GDM1 (cell line): ENCODE measurements at places on chromosomes 6 and 20.
A peak's percentile ranks its signal among the peaks of the same experiment; 100 is the strongest.

GRCh38 chr6:169556758-169557548, 144.9 kb downstream of the WDR27 start:
- DNase-seq: no peak

DNA sequence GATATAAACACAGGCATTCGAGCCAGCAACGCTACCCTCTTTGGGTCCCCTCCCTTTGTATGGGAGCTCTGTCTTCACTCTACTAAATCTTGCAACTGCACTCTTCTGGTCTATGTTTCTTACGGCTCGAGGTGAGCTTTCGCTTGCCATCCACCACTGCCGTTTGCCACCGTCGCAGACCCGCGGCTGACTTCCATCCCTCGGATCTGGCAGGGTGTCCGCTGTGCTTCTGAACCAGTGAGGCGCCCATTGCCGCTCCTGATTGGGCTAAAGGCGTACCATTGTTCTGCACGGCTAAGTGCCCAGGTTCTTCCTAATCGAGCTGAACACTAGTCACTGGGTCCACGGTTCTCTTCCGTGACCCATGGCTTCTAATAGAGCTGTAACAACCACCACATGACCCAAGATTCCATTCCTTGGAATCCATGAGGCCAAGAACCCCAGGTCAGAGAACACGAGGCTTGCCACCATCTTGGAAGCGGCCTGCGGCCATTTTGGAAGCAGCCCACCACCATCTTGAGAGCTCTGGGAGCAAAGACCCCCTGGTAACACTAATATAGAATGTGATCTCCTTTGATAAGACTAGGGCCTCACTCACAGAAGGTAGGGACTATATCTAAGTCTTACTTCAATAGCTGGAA, 973 bp downstream of the UBD start:
- no peak for DNase-seq

GRCh38 chr6:36266913-36267644, 2.8 kb upstream of the PNPLA1 start:
- DNase-seq: no peak

GRCh38 chr6:71049198-71049770, 92.4 kb upstream of the B3GAT2 start:
- DNase-seq: no peak

DNA sequence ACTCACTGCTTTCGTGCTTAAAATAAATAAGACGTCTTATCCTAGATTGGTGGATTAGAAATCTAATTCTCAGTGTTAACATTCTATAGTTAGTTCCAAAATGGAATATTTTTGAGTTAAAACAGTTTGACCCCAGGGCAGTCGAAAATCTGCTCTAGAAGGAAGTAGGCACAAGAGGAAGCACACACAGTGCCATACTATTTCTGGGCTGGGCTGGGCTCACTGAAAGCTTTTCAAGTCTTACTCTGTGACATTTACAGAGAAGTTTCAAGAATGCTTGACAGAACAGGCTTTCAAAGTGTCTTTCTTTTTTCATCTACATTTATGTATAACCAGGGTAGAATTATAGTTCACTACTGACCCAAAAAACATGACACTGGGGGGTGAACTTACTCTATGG, 209.8 kb downstream of the SOD2 start:
- DNase-seq: no peak

GRCh38 chr6:5765141-5765760, 241.5 kb downstream of the NRN1 start:
- no peak for DNase-seq

GRCh38 chr6:121780325-121781321, 345.2 kb downstream of the GJA1 start:
- DNase-seq: no peak

GRCh38 chr20:53079261-53079691, 107.1 kb downstream of the TSHZ2 start:
- DNase-seq: no peak

DNA sequence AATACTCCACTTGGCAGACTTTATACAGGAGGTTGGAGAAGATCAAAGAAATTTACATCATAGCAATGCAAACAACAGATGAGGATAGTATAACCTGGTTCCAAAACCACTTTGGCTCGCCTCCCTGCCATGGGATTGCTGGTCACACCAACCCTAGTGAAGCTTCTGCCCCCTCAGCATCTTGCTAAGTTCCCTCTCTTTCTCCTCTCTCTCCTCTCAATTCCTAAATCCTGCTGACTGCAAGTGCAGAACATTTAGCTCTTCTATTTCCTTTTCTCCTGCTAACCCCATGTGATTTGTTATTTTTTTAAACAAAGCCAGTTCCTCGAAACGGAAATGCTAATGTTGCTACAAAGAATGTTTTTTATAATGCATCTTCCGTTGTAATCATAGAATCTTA, 50.3 kb upstream of the LY86 start:
- DNase-seq: no peak

DNA sequence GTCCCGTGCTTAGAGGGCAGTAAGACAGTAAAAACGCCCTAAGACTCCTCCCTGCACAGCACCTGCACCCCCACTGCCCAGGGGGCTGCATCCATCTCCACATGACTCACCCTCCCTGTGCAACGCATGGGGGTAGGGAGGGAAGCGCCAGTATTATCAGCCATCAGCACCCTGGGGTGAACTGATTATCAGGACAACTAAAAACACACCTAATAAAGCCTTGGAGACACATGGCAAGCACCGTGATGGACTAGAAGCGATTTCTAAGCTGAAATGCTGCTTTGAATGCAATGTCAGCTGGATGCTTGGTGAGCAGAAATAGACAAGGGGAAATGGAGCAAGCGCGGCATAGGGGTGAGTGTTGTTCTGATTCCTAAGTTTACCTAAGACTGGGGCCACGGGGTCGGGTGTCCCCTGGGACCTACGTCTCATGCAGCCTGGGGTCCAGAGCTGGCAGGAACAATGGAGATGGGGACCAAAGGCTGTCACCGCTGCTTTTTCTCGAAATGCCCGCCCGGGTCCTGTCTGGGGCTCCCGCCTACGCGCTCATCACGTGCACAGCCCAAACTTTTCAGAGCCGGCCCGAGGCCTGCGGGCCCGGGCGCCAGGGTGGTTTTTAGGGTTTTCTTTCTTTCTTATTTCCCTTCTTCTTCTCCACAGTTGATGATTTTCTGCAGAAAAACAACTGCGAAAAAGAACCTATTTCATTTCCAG, 702 bp upstream of the TNFAIP3 start:
- no peak for DNase-seq

DNA sequence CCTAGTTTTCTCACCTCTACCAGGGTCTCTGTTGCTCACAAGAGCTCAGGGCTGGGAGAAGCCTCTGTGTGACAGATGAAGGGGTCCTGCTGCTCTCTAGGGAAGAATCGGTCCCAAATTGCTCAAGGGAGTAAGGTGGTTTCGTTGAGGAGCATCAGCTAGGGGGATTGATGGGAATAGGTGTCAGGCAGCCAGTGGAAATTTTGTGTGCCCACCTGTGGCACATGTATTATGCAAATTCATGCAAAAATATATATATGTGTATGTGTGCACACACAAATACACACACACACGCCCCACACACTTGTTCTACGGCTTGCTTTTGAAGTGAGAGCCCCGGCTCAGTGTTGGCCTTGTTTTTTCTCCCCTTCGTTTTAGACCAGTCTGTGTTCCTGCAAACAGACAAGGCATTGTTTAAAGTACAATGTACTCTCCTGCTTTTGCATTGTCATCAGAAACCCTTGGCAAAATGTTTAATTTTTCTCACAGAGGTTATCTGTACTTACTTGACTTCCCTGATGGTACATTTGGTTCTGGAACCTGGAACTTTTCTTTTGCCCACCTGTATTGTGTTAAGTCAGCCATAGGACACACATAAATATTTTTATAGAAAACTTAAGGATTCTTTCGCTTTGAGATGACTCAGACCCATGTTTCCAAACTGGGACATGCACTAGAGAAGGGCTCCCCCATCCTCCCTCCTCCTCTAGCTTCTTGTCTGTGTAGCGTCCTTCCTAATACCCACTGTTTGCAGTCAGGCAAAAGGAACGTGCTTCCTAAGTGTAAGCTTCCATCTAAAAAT, 26.7 kb downstream of the FOXO3 start:
- DNase-seq: no peak

- no peak for DNase-seq
Measured at GRCh38 chr6:7073082-7073820, 34.5 kb upstream of the RREB1 start.

DNA sequence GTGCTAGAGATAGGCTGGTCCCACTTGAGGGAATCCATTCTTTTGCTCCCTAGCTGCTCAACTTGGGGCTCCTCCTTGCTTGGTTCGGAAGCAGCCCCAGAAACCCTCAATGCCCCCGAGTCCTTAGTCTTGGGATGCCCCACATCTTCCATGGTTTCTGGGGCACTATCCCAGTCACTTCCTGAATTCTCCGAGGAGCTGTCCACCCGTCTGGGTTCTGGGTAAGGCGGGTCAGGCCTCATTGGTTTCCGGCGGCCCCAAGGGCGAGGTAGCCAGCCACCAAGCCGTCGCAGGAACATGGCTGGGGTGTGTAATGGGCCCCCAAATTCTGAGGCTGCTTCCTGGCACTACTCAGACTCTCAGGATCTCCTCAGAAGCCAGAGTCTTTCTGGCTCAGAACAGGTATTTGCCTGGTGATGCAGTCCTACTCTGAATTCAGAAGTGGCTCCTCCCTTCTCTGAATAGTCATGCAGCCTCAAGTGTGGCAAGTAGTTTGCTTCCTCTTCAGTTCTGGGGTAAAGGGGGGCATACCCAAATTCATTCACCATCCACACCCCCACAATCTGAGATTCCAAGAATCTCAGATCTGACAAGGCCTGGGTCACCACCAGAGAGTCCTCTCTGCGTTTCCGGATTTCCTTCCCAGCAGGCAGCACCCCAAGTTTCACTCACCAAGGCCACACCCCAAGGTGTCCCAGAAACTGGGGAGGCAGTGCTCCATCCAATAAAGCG, 763 bp downstream of the C6orf47 start:
- DNase-seq: no peak

- DNase-seq: no peak
Measured at GRCh38 chr6:128421788-128422187, 98.6 kb downstream of the PTPRK start.

DNA sequence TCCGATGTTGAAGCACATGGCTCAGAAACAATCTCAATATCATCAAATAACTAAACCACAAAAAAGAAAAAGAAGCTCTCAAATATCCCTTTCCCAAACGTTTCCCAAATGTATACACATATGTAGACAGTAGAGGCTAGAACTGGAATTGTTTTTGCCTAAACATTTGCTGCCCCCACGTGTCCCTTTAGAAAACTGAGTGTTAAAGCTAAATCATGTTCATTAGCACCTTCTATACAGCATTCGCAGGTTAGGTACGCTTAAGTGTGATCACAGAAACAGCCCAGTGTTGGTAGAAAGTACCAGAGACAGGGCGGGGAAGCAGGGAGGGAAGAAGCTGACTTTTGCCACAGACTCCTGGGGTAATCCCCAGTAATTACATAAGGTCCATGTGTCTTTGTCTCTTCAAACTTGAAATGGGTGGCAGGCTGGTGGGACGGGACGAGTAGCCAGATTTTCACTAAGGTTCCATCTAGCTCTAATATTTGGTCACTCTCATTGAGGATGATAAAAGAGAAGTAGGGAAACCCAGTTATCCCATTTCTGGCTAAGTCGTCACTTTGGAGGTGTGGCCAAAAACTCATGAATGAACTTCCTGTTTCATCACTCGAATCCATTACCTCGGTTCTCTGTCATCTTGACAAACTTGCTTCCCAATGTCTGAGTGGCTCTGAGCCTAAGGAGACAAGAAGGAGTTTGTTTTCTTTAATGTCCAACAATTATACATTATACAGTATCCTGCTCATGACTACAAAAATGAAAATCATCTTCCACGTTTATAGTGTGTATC, 15.0 kb upstream of the TFAP2A start:
- peak; percentile 10 for DNase-seq

- no peak for DNase-seq
Measured at GRCh38 chr6:12126051-12126450, 113.9 kb downstream of the HIVEP1 start.

DNA sequence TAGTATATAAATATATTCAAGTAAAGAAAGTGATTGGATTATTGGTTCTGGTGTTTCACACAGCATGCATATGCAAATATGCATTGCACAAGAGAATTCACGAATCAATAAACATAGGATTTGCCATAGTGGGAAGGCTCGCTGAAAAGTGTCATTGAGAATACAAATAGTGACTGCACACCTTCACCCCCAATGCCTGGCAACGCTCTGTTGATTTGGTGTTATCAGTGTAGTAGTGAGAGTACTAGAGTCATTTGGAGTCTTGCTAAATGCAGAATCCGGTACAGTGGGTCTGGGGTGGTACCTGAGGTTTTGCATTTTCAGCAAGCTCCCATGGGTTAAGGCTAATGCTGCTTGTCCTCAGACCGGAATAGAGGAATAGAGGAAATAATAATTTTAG, 49.7 kb upstream of the NAA20 start:
- DNase-seq: no peak

- no peak for DNase-seq
Measured at GRCh38 chr20:38844963-38845362, 39.5 kb downstream of the PPP1R16B start.

GRCh38 chr6:46014046-46014445, 1.6 kb downstream of the CLIC5 start:
- DNase-seq: no peak

DNA sequence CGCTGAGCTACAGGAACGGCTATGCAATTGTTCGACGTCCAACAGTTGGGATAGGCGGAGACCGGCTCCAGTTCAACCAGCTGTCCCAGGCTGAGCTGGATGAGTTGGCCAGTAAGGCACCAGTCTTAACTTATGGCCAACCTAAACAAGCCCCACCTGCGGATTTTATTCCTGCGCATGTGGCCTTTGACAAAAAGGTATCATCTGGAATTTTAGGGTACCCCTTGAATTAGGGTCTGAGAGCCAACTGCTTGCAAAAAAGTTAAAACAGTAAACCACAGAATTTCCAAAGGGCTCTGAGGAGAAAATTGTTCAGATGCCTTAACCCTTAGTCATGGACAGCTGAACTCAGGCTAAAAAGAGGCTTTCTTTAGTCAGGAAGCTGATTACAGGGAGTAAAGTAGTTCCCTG, 3.8 kb downstream of the EFHC1 start:
- DNase-seq: no peak

DNA sequence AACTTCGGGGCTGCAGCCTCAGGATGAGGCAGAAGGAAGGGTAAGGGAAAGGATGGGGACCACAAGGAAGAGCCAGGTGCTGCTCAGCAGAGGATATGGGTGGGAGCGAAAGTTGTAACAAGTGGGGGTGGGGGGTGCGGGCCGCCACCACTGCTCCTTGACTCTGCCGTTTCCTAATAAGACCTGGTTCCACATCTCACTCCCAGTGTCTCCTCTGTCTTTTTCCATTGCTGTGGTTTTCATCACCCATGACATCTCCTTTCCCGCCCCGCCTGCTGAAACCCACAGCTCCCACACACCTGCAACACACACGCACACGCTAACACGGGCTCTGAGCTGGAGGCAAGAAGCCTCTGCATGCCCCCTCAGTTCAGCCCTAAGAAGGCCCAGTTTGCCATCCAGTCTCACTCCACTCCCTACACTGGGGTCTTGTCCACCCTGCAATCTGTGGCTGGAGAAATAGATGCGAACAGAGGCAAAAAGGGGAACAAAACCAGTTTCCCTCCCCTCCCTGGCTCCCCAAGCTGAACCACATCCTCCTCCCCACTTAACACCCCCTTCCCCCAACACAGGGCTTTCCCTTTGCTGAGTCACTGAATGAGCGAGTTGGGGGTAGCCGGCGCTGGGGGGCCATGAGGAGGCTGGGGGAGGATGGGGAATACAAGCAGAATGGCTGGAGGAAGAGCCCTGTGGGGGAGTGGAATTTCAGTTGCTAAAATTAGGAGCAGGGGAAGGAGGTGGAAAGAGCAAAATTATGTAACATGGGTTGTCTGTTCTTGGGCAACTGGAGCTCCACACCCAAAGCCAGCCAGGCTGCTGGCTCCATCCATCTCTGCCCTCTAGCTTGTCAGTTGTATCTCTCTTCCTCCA, 11.5 kb downstream of the NFKBIL1 start:
- peak; percentile 91 for DNase-seq
